AML-193 (cell line): ENCODE measurements at places on chromosomes 5 and 9.

- no peak for DNase-seq
These were observed 5.1 kb downstream of the TEX48 start for GRCh38 chr9:114676901-114677300.

- peak; percentile 63 for DNase-seq
These were observed 841.9 kb upstream of the ACO1 start for GRCh38 chr9:31542384-31543055.

GRCh38 chr5:67361932-67362729 lies 165.5 kb upstream of the CD180 start:
- no peak for DNase-seq

DNA sequence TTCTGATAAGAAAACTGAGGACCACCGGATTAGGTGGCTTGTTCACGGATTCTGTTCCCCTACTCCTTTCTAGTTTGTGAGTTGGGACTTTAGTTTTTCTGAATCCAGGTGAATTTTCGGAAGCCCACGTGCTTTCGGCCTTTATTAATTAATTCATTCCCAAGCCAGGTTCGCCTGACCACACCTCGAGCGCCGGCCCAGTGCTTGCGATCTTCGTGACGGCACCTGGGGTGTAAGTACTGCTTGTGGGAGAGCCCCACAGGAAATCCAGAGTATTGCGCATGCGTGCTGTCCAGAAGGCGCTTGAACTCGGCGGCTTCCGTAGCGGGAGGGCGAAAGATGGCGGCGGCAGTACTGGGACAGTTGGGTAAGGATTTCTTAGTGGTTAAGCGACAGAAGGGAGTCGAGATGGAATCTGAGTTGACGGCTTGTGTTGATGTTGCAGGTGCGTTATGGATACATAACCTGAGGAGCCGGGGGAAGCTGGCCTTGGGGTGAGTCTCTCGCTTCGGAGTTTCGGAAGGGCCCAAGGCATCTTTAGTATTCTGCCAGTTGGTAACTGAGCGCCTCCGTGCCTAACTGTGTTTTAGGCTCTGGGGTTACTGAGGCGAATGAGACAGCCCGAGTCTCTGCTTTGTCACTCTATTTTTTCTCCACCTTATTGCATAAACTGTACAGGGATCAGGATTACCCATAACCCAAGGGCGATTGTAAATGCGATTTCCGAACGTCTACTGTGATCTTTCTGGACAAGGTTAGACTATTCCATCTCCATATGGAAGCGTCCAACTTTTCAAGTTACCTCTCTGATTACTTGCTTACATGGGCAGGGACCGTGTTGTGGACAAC lies at the start of gene MRPL22:
MRPL22 (plus strand) TSS at position 302 of the 849 bp plus-strand sequence; CDS start at position 340, 38 bp downstream.
- peak; percentile 85 for DNase-seq

DNA sequence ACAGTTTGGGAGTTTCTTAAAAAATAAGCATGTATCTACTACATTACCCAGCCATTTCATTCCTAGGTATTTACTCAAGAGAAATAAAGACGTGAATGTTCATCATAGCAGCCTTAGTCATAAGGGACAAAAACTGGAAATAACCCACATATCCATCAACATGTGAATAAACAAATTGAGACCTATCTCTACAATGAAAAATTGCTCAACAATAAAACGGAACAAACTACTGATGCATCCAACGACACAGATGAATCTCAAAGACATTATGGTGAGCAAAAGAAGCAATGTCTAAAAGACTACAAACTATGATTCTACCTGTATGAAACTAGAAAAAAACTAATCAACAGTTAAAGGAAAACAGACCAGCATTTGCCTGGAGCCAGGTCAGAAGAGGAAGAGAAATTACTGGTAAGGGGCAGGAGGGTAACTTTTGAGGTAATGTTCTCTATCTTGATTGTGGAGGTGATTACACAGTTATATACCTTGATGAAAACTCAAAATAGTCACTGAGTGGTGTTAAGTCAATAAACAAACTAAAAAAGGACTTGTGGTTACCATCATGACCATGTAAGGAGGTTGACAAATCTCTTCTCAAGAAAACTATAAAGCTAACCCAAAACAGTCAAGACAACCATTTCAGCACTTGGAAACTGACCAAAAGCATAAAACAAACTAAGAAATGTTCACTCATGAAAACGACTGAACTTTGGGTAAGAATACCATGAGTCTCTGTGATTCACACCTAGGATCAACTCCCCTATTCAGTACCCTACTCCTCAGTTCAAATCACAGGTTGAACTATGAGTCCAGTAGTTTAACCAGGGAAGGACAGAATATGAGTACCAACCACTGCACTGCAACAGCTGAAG lies 10.4 kb downstream of the UIMC1 start:
- DNase-seq: no peak
